ENCODE measurements at places on chromosomes 12 and 14. TPM values are rescaled to one million over a fixed set of nuclear protein-coding genes. Genes with fewer than 3 reads are reported as not detected.

Gene TAS2R7
- not detected for total RNA-seq

Gene LRRC10
- not detected for total RNA-seq

Gene DTX3
- total RNA-seq: 15.7 TPM

Gene P2RX2
- total RNA-seq: not detected

Gene LDHB
- 673 TPM for total RNA-seq

Gene AQP6
- total RNA-seq: 0.13 TPM

Gene HNRNPC
- 591 TPM for total RNA-seq

Gene CLEC1B
- not detected for total RNA-seq

Gene TTC6
- not detected for total RNA-seq

Gene KRT80
- total RNA-seq: 0.62 TPM

Gene DCTN2
- total RNA-seq: 94.4 TPM

Gene KRT3
- total RNA-seq: not detected

Gene PTCSC3
- not detected for total RNA-seq

Gene ADCY6
- total RNA-seq: 126 TPM

Gene WSB2
- total RNA-seq: 405 TPM

Gene VRTN
- total RNA-seq: not detected

Gene ALDH2
- 16.1 TPM for total RNA-seq

Gene KCNA5
- not detected for total RNA-seq

Gene PRMT5
- total RNA-seq: 35.3 TPM

Data from aortic smooth muscle cell (primary cell).